ENCODE measurements at places on chromosomes 2 and 18.

DNA sequence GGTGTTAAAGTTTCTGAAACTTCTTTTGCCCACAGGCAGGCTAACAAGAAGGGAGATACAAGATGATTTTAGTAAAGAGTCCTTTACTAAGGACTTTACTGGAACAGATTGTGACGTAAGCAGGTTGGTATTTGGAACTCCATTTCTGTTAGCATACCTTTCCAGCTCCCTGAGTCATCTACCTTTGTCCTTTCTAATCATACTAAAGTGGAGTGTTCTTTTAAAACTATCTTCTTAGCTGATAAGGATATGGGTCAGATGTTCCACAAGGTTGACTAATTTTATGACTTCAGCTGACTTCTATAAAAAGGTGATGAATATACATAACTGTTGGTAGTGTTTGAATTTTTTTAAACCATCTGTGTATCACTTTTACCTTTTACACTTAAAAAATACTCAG is 21.1 kb downstream of the UGP2 start:
- DNase-seq = no peak

DNA sequence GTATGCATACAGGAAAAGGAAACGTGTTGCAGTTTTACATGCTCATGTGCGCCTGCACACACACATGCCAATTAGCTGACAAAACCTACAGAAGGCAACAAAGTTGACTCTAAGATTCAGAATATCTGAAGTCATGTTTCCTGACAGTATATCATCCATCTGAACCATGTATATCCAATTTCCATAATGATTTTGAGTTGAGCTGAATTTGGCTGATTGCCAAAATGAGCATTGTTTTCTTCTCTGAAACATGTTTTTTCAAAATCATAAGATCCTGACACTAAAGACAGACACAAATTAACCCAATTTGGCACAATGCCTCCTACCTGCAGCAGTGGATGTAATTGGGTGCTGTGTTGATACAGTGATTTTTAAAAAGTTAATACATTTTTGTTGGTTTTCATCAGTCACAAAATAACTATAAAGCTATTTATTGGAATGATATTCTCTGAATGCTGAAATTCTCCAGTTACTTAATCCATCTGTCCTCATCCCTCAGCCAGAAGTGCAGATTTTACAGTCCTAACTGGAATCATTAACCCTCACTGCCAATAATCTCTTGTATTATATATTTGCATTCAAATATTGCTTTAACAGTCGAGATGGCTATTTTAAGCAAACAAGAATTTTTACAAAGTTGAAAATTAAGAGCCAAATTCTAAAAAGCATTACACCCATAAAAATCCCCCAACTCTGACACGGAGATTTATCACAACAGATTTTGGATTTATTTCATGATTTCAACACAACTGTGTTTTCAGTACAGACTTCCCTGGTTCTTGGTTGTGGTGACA is 161.7 kb upstream of the LMAN1 start:
- no peak for DNase-seq

DNA sequence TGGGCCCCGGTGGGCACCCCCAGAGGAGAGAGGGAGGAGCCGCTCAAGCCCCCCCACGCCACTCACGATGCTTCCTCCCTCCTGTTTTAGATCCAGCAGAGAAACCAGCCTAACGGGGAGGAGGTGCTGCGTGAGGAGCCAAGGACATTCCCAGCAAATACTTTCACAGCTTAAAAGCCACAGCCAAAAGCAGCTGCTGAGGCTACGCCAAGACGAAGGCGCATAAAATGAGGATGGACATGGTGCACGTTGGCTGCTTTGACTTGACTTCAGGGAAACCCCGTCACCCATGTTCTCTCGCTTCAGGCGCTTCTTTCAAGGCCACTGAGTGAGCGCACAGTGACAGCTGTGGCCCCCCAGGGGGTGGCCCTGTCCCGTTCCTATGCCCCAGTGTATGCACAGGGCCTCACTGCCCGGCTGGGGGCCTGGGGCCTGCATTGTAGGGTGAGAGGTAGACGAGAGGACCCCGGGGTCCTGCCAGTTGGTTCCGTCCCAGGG is 72.1 kb upstream of the PXDN start:
- DNase-seq = peak; percentile 93

- no peak for DNase-seq
These were observed 754.0 kb upstream of the SOX11 start for GRCh38 chr2:4938206-4938605.

DNA sequence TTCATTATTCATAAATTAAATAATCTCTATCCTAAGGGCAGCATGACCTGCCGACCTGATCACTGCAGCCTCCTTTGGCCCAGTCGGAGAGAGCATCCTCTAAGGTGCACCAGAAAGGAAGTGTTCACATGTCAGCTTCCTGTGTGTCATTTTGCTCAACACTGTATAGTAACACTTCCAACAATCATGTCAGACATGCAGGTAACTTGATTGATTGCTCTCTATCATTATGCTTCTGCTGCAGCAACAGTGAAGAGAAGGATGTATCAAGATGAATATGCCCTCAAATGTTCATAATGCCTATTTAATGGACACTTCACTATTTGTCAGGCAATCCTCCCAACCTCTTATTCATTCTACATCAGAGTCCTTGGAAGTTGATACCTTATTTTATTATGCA is 332.3 kb downstream of the CDH7 start:
- DNase-seq = no peak

DNA sequence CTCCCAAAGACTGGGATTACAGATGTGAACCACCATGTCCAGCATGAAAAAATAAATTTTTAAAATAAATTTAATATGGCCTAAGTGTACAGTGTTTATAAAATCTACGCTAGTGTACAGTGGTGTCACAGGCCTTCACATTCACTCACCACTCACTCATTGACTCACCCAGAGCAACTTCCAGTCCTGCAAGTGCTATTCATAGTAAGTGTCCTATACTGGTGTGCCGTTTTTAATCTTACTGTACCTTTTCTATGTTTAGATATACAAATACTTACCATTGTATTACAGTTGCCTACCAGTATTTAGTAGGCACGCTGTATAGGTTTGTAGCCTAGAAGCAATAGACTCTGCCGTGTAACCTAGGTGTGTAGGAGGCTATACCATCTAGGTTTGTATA is 291.6 kb upstream of the STON1 start:
- DNase-seq = no peak

Measured in sigmoid colon (tissue), 7 donors.